ENCODE measurements at places on chromosomes 1 and 21.

- no peak for DNase-seq
These were observed 29.5 kb downstream of the DRAM2 start for GRCh38 chr1:111110197-111110899.

GRCh38 chr1:30892671-30893073, 15.9 kb downstream of the SDC3 start:
- DNase-seq, result no peak

- no peak for DNase-seq
These were observed 10.5 kb downstream of the PTPRF start for GRCh38 chr1:43541141-43541540.

DNA sequence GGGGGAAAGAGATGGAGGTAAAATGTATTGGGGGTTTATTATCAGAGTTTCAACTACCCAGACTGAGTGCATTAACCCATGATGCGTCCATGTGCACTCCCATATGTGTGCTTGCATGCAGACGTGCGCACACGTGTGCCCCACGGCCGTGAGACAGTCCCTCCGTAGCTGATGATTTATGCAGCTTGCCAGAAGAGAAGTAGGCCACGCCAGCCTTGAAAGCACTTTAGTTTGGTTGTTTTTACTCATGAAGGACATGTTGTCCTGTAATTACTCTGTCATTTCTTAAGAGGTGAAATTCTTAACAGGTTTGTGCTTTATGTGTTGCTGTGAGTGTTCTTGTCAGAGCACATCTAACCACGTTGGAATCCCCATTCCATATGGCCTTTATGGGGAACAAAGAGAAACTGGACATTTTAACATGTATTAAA, 467.8 kb downstream of the LMO4 start:
- DNase-seq, result no peak

DNA sequence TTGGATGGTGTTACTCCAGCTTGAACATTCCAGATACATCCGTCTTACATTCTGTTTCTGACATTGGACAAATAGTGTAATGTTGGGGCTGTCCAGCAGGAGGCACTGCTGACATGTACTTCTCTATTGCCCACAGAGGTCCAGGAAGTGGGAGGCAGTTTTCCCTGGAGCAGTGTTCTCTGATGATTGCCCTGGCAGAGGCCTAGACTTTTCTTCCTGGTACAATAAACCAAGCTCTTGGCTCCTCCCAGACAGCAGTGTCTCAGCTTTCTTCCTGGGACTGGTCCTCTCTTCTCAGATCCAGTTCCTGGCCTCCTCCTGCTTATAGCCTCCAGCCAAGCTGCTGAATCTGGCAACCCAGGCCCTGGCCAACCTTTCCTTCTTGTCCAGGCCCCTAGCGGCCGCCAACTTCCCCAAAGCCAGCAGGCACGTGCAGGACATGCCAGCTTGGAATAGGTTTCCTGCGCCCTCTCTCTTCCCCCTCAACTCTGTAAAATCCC, 14.9 kb upstream of the IFNLR1 start:
- no peak for DNase-seq

DNA sequence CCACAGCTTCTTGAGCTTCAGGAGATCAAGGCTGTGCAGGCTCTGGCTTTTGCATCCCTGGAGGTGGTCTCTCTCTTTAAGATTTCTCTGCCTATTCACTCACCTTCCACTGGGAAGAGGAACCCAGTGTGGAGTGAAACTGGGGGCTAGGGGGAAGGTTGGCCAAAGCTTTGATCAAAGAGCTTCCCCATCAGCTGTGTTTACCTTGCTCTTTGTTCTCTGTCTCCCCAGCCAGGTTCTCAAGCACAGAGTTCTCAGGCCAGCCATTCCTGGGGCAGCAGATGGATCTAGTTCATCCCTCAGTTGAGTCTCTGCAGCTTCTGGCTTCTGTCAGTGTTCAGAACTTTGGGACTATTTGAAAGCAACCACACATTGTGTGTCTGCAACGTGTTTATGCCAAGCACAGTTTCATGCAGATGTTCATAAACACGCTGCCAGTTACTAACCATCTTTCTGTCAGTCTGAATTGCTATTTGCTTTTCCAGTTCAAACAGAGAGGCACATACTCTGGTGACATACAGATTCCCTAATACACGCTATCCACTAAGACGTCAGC, 17.2 kb upstream of the MRPS14 start:
- no peak for DNase-seq

DNA sequence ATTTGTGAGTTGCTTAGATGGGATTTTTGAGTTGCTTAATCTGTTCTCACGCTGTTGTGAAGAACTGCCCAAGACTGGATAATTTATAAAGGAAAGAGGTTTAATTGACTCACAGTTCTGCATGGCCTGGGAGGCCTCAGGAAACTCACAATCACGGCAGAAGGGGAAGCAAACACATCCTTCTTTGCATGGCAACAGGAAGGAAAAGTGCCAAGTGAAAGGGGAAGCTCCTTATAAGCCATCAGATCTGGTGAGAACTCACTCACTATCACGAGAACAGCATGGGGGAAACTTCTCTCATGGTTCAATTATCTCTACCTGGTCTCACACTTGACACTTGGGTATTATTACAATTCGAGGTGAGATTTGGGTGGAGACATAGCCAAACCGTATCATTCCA, 10.3 kb downstream of the CLIC6 start:
- no peak for DNase-seq

DNA sequence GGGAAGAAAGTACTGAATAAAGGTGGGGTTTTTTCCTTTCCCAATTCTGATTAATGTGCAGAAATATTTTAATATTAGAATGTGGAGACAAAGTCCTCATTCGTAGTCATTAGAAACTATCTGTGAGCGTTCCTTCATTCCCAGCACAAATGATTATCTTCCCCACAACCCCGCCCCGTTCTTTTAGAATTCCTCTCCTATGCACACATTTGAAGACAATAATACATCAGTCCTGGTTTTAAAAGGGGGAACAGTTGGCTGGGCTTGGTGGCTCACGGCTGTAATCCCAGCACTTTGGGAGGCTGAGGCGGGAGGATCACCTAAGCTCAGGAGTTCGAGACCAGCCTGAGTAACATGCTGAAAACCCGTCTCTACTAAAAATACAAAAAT, 876 bp downstream of the ALDH9A1 start:
- DNase-seq, result no peak

DNA sequence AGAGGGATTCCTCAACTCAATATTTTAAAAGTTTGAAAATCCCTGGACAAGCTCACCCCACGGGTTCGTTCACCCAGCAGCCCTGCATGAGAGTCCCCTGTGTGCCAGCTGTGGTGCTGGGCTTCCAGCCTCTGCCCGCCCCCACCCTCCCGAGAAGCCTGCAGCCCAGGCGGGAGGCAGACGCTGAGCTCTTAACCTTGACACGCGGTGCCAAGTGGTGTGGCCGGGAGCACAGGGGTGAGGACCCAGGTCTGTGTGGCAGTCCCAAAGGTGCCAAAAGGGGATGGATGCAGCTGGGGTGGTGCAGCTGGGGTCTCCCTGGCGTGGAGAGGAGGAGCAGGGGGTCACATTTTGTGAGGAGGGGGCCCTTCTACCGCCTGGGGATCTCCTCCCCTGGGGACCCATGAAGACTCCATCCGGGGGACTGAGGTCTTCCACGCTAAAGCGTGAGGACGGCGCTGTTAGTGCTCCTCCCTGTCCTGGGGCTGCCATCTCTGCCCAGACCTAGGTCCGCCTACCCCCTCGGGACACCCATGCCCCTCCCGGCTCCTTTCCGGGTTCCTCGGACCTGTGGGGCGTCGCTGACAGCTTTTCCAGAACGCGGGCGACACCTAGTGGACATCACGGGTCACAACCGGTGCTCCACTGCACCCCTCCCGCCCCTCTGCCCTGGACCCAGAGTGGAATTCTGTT, 12.9 kb downstream of the PLA2G2F start:
- DNase-seq, result no peak

GRCh38 chr1:23650344-23650990, 41.1 kb upstream of the RPL11 start:
- DNase-seq, result no peak
